ENCODE measurements at places on chromosomes 3 and 15.

GRCh38 chr15:51448622-51449399 lies 107.4 kb downstream of the GLDN start:
- no peak for DNase-seq

DNA sequence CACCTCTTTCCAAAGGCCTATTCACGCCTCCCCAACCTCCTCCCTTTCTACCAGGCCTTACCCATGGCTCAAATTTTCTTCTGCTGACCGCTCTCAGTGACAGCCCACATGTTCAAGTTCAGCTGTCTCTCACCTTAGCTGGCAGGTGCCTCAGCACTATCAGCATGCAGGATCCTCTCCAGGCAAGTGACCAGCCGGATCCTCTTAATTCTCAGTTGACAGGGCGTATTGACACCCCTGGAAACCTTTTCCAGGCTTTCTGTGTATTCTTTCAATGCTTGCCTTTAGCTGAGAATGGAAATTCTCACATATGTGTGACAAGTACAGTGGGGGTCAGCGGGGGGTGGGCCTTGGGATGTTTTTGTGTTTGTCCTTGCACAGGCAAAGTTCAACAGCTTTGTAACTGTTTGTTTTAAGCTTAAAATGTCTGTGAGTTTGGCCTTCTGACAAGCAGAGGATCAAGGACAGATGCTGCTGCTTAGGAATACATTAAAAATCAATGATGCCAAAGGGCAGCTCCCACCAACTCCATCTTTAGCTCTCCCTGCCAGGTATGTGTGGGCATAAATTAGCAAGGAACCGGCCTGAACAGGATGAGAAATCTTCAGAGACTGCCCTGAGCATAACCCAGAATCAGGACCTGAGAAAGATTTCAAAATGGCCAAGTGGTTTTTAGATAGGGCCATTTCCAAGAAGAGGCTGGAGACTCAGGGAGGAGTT lies 17.4 kb upstream of the BDH1 start:
- DNase-seq = no peak

GRCh38 chr3:46664188-46664970 lies 29.1 kb downstream of the ALS2CL start:
- DNase-seq = no peak

DNA sequence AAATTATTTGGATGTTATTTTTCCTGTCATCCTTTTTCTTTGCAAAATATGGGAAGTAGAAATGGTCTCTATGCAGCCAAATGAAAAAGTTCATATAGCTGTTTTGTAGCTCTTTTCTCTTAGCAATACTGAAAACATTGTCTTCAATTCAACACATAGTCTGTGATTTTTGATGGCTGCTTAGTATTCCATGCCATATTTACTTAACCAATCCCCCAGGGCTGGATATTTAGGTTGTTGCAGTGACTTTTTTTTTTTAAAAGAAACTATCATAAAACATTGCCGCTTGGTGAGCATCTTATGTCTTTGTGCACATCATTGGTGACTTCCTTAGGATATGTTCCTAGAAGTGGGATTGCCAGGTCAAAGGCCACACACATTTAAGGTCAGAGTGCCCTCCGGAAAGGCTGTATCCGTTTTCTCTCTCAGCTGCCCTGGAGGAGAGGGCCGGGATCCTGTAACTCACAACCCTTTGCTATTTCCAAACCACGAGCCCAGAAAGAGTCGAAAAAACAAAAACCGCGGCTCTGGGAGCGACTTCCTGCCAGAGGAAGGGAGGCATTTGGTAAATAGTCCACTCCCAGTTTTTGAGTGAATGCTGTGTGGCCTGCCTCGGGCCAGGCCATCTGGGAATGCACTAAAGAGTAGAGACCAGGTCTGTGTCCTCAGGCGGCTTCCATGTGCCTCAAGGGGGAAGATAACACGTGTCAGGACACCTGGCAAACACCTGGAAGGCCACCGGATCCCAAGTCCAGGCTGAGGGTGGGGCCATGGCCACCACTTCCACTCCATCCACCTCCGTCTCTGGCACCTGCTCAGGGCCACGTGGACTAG lies 41.9 kb downstream of the SMAD6 start:
- DNase-seq = no peak

DNA sequence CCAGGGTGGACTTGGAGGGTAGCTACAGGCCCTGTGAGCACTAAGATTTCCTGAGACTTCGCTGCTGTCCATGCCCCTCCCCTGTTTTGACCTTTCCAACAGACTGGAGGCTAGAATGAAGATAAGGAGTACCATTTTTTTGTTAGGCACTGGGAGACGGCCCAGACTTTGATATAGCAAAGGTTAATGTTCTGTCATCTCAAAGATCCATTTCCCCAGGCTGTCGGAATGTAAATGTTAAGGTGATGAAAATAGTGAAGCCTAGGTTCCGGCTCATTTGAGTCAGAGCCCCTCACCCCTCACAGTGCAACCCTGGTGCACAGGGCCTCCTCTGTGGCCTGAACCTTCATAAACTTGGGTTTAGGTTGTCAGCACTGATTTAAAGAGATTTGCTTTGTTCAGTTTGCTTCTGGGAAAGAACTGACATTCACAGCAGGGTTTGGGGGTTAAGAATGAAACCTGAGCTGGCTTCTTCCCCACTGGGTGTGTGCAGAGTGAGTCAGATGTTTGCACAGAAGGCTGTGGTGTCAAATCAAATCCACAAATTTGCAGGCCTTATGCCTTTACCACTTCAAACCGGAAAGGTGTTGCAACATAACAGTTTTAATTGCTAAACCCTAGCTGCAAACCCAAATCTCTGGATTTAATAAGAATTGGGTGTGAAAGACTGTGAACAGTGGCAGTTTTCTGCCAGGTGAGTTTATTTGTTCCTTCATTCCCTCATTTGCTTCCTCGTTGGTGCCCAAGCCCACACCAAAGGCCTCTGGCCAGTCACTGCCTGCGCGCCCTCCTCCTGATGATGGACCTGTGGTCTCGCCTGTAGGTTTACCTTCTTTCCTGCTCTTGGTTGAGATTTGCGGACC lies 20.6 kb upstream of the KCTD6 start:
- peak; percentile 81 for DNase-seq

DNA sequence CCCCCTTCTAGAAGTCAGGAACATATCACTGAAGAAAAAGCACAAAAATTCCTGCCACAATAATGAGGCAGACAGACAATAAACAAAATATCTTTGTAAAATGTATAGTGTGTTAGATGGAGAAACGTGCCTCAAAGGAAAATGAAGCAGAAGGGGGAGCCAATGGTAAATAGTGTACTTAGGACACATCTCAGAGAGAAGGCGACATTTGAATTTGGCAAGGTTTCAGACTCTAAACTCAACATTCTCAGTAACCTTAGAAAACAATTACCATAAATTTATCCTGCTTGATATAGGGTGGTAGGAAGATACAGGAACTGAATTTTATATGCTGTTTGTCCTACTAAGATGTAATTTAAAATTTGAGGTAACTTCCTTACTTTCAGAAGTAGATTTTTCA lies 52.6 kb upstream of the PTX3 start:
- DNase-seq = no peak

DNA sequence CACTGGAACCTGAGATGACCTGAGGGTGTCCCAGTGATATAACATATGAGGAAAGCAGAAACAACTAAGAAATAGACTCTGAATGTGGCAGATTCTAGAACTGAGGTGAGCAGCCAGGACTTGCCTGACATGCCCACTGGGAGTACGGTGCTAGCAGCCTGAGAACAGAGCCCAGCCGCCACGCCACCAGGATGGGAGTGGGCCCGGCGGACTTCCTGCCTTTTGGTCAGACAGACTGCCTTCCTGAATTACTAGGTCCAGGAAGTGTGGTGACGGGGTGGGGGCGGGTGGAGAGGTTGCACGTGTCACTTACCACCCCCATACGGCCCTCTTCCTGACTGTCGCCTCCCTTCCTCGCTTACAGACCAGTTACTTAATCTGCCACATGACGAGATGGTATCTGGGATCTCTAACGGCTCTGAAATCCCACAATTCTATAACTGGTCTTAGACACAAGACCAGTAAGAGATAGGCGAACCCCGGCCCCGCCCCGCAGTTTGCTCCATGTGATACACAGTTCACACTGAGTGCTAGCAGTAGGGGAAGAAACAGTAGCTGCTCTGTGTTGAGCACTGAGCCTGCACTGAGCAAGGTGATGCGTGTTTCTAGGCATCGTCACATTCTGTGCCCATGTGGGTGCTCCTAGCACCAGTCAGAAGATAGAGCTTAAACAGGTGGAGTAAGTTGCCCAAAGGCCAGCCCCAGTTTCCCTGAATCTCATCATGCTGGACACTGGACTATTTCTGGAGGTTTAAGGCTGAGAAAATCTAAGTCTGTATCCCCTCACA lies 95.7 kb downstream of the CPN2 start:
- DNase-seq = no peak

DNA sequence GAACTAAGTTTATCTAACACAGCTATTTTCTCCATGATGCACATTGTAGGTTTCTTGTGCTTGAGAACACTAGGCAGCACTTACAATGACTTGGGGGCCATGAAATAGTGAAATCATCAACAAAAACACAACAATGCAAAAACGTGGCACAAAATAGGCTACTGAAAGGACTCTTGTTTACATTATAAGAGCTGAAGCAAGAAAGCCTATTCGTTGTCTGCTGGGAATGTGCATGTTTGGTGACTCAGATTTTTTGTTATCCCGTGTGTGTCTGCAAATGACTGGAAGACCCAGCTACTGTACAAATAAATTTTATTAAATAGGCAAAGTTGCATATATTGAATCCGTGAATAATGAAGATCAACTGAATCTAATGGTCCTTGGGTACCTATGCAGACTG lies 85.0 kb downstream of the TCF12 start:
- DNase-seq = no peak

DNA sequence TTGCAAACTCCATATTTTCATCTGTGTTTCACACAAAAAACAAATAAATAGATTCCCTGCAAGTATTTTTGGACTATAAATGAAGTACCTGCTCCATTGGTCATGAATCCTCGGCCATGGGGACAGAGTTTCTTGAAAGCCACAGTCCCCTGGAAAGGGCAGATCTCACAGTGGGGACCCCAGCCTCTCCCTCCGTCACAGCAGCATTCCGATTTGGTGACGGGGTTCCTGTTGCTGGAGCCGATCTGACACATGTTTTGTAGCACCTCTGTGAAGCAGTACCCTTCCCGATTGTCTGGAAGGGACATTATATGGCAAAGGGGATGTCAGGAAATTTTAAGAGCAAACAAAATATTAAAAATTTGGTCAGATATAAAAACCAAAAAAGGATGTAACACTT lies 96.2 kb downstream of the DUT start:
- no peak for DNase-seq

- no peak for DNase-seq
These were observed 20.6 kb downstream of the ACKR2 start for GRCh38 chr3:42829628-42830436.

DNA sequence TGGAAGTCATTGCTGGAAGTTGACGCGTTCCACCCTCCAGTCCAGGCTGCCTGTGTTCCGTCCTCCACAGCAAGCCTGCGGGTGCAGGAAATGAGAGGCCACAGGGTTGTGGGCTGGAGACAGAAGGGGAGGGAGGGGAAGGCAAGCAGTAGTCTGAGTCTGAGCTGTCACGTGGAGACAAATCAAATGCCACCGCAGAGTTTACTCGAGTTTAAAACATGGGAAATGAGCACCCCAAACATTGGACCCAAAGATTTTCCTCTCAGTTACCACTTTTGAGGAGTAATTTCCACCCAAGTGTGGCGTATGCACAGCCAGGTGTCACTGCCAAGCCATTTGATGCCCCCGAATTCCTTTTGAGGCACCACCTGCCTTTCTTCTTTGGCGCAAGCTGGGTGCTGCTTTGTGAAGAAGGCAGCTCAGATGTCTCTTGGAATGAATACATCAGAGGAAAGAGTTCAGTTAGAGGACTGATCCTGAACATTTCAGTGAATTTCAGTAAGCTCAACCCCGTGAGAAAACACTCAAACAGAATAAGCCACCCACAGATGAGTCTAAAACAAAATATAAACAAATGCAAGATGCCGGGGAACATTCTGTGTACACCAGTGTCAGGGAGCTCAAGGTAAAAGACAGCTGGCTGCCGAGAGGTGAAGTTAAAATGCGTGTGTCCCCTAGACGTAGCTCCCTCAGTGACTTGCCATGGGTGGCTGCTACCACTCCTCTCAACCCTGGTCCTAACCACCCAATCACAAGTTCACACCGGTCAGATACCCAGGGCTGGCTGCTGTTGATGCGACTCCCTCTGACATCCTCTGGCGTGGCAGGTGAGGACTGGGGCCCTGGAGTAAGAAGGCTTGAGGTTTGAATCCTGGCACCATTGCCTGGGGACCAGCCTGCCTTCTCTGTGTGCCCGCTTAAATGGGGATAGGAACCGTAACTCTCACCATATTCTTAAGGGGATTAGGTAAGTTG lies 203.8 kb downstream of the UACA start:
- DNase-seq = no peak

DNA sequence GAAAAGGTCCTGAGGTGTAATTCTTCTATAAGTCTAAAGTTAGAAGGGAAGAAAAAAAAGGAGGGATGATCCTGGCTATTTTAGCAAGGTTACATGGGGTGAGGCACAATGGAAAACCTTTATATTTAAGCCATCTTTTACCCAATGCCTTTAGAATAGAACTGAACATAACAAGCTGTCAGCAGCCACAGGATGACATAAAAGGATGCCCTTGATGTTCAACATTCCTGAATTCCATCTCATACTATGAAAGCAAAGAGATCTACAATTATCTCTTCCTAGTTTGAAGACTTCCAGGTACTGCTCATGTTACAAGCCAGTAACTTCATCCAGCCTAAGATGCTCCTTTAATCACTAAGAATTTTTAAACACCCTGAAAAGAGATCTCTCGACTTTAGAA lies 26.9 kb downstream of the NEK10 start:
- DNase-seq = no peak

- no peak for DNase-seq
These were observed 59.9 kb downstream of the CACNA2D3 start for GRCh38 chr3:54182242-54182641.

GRCh38 chr3:109784852-109785631 lies 447.7 kb upstream of the DPPA4 start:
- no peak for DNase-seq

DNA sequence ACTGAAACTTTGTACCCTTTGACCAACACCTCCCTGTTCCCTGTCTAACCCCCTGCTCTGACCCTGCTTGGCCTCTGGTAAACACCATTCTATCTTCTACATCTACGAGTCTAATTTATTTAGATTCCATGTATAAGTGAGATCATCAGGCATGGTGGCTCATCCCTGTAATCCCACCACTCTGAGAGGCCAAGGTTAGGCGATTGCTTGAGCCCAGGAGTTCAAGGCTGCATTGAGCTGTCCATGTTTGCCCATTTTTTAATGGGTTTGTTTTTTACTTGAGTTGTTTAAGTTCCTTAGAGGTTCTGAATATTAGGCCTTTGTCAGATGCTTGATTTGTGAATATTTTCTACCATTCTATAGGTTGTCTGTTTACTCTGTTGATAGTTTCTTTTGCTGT lies 16.9 kb downstream of the FBXW12 start:
- no peak for DNase-seq

GRCh38 chr3:100173961-100174360 lies 59.7 kb upstream of the FILIP1L start:
- no peak for DNase-seq

All from RWPE2 (cell line).